NCI-H187 (cell line): ENCODE measurements at places on chromosomes 16 and 17.

DNA sequence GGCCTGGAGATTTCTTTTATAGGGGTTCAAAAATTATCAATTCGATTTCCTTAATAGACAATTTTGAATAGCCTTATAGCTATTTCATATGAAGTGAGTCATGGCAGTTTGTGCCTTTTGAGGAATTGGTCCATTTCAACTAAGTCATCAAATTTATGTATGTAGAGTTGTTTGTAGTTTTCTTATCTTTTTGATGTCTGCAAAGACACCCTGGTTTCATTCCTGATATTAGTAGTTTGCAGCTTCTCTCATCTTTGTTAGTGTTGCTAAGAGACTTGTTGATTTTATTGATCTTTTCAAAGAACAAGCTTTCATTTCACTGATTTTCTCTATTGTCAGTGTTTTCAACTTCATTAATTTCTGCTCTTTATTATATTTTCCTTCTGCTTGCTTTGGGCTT is 44.2 kb downstream of the N4BP1 start:
- no peak for DNase-seq

- no peak for DNase-seq
Measured at GRCh38 chr17:31792007-31792585, 66.9 kb downstream of the COPRS start.

DNA sequence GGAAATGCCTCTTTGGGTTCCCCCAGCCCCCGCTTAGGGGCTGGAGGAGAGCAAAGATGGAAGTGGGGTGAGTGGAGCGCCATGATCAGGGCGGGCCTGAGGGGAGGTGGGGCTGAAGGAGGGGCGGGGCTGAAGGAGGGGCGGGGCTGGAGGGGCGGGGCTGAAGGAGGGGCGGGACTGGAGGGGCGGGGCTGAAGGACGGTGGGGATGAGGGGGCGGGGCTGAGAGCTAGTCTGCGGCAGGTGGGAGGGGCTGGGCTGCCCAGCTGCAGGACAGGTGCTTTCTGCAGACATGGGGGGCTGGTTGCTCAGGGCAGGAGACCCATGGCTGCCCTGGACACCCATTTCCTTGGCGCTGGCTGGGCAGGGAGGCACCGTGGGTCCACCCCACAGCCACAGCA is 39.1 kb upstream of the PABPN1L start:
- no peak for DNase-seq

GRCh38 chr16:694863-695354 is 4.7 kb upstream of the WDR24 start:
- DNase-seq: no peak

DNA sequence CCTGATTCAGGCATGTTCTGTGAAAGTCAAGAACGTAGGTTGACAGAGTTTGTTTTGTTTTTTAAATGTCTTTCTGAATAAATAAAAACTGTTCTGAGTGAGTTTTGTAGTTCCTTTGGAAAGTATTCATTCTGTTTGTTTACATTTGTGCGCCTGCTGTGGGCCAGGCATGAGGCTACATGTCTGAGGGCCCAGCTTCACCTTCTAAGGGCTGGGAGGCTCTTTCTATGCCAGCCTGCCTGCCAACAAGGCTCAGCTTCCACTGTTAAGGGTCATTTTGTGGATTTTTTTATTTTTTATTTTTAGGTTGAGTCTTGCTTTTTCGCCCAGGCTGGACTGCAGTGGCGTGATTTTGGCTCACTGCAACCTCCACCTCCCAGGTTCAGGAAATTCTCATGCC is 6.1 kb downstream of the WWOX start:
- no peak for DNase-seq

DNA sequence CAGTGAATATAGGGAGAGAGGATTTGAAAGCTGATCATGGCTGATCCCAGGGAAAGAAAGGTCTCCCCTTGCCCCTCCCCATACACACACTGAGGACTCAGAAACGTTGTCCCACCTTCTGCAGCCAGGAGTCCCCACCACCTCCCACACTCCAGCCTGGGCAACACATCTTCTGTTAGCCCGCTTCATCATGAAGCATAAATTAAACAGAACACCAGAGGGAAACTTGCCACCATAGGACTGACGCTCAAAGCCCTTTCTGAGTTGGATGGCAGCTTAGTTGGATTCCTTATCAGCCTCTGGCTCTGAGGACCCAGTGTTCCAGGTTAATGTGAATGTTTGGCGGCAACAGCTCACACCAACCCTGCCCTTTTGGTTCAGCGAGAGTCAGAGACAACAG is 33.9 kb downstream of the ARHGAP27 start:
- DNase-seq: no peak

GRCh38 chr16:67530013-67530939 is 1.6 kb downstream of the RIPOR1 start:
- no peak for DNase-seq

GRCh38 chr16:22670551-22671041 is 143.4 kb upstream of the HS3ST2 start:
- no peak for DNase-seq

DNA sequence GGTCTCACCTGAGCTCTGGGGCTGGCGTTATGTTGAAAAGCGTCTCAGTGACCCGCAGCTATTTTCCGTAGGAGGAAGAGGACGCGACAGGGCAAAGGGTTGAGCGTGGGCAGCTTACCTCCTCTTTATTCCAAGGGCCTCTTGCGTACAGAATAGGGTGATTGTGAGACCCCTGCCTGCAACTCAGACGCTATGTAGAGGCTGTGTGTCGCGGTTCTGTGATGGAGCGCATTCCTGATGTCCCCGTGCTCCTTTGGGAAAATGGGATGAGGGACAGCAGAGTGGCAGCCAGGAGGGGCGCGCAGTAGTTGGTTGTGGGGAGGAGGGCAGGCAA is 531 bp upstream of the CDH8 start:
- no peak for DNase-seq

GRCh38 chr16:19114359-19115147 is 789 bp downstream of the ITPRIPL2 start:
- DNase-seq: no peak
